ENCODE measurements at places on chromosomes 1 and 21.

DNA sequence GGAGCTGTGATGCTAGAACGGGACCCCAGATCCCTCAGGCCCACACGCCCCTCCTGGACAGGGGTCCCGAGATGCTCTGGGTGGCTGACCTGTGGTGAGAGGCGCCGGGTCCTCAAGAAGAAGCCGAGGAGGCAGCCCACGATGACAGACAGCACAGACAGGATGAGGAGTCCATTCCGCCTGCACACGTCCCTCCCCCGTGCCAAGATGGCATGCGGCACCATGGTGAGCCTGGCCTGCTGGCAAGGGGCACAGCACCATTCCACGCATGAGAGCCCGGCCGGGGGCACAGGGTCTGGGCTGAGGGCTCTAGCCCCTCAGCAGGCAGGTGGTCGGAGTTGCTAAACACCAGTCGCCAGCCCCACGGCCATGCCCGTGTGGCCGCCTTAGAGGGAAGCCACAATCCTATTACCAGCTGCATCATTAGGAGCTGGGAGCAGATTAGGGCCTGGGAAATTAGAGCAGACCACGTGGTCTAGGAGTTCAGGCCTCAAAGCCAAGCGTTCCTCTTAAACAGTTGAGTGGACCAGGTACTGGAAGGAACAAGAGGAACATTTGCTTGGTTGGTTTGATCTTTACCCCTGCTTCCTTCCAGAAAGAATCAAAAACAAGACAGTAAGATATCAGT is at the start of gene SLC1A7:
SLC1A7 (minus strand) TSS at position 413 of the 628 bp plus-strand sequence; CDS start at position 224, 189 bp downstream.
- no peak for DNase-seq

DNA sequence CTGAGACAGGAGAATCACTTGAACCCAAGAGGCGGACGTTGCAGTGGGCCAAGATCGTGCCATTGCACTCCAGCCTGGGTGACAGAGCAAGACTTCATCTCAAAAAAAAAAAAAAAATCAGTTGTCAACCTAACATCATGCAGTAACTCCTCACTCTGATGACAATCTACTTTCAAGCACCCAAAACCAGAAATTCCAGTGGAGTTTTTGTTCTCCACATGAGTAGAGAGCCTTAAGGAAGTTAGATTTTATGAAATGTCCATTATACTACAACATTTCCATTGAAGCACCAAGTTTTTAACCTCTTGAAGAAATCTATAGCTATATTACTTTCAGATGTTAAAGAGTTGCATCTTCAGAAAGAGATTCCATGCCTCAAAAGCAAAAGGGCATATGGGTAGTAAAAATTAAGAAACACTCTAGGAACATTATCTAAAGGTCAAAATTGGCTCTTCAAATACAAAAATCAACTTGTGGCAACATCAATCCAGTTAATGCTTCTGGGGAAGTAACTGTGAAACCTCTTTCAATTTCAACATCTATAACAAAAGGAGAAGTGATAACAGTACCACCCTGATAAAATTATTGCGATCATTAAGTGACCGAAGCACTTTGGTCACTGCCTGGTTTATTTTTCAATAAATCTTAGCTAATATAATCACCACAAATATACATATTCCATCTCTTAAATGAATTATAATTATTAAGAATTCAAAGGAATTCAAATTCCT is 7.7 kb downstream of the LPGAT1 start:
- DNase-seq = no peak

DNA sequence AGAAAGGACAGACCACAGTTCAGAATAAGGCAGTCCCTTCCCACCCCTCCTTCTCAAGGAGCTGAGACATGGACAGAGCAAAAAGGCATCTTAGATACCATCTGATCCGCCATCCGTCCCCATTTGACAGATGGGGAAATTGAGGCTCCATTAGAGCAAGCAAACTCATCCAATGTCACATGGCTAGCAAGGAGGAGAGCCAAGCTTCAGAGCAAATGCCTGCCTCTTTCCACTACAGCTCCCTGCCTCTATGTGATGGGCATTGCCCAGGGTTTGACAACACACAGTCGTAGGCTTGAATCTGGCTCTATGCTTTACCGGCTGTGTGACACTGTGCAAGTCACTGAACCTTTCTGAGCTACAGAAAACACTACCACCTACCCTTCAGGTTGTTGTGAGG is 3.9 kb downstream of the SLC30A2 start:
- no peak for DNase-seq

- peak; percentile 86 for DNase-seq
Measured at GRCh38 chr1:151165738-151166504, at the start of the genes LYSMD1 and SCNM1. Gene LYSMD1 (minus strand): TSS chr1:151165902. CDS start chr1:151165258, 644 bp downstream. Gene SCNM1 (plus strand): TSS chr1:151166144. CDS start chr1:151166153, 9 bp downstream.

DNA sequence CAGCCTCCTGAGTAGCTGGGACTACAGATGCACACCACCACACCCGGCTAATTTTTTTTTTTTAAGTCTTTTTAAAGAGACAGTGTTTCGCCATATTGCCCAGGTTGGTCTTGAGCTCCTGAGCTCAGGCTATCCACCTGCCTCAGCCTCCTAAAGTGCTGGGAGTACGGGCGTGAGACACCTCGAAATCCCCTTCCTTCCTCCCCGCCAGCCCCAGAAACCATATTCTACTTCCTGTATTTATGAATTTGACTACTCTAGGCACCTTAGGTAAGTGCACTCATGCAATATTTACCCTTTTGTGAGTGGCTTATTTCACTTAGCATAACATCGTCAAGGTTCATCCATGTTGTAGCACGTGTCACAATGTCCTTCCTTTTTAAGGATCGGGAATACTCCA is 6.9 kb upstream of the LRP8 start:
- no peak for DNase-seq

DNA sequence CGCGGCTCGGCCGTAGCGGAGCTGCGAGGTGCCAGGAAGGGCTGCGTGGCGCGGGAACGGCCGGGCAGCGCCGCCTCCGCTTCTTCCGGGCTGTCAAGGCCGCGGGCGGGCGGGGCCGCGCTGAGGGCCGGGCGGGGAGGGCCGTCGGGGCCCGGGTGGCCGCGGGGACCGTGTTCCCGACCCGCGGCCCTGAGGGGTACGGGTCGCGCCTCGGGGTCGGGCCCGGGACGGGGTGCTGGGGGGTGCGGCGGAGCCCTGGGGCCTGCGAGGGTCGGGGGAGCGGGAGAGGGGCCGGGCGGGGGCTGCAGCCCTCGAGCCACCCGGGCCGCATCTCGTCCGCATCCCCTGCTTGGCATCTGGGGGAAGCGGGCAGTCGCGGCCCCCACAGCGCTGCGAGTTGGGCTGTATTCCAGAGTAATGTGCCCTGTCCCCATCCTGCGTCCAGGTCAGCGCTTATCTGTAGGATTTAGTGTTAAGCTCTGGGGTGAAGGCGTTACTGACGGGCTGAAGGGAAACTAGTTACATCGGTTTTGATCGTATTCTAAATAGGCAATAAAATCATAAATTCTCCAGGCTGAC is 379 bp downstream of the RER1 start:
- no peak for DNase-seq

DNA sequence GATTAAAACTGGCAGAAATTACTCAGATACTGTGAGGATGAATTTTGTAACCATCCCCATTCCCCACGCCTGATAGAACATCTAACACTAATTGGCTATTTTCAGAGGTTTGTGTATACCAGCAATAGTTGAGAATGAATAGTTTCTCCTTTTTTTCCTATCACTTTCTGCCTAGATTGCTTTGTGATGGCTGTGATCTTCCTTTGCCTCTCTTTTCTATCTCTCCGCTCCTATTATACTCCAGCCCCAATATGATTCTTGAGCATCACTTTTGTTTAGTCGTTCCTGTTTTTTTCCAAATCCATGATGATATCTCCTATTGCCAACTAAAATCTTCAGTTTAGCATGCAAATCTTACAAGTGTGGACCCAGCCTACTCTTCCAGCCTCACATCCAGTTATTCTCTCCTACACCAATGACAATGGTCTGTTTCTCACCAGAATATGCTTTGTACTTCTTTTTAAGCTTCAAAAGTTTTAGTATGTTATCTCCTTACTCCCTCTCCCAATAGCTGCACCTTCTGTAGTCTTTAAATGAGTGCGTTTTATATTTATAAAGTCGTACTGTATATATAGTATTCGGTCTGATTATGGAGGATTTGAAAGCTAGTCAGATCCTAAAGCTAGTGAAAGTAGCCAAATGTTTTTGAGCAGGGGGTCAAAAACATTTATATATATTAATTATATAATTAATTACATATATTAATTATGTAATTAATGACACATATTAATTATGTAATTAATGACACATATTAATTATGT is 25.2 kb downstream of the MAGI3 start:
- no peak for DNase-seq
